ENCODE measurements at places on chromosomes 3 and 15.

DNA sequence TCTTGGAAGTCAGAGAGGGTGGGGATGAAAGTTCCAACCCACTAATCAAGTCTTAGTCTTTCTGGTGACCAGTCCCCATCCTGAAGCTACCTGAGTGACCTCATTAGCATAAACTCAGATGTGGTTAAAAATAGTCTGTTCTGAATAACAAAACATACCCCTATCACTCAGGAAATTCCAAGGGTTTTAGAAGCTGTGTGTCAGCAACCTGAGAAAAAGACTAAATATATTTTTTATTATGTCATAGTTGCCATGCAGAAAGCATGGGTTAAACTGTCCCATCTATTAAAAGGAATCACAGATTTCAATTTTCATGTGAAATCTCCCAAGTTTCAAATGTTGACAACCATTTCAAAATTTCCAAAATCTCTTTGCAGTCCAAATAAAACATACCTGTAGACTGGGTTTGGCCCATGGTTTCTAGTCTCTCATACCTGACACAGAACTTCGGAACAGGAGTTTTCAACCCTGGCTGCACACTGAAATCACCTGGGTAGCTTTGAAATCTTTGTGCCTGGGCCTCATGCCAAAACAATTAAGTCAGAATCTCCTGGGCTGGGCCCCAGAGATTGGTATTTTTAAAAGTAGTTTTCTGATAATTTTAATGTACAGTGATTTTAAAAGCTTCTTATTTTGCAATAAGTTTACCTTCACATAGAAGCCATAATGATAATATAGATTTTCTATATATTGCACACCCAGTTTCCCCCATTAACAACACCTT, 476.3 kb downstream of the RBMS3 start:
- peak; percentile 12 for DNase-seq

DNA sequence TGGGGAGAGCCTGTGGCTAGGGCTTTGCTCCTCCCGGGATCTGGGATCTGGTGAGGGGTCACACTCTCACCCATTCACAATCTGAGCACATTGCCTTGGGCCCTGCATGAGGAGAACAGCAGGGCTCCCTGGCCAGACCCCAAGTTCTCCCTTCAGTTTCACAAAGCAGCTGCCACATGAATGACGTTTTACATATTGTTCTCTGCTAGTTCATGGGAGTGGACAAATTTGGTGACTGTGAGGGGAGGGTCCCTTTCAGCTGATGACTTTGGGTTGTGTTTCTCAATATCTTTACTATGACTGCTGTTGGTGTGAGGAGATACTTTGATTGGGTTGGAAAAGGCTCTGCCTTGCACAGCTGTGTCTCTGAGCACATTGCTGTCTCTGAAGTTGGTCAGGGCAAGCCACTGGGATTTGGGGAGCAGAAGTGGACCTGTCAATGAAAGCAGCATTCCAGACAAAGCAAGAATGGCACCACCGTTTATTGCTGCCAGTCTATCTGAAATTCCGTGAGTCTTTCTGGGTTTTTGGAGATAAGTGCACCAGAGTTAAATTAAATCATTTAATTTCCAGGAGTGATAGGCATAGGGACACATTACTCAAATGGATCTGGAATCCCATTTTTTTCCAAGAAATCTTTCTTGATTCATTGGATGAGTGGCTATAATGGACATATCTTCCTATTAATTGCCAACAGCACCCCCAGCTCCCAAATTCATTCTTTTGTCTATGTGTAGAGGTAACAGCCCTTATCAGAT, 10.3 kb downstream of the TIMP4 start:
- DNase-seq, result no peak

DNA sequence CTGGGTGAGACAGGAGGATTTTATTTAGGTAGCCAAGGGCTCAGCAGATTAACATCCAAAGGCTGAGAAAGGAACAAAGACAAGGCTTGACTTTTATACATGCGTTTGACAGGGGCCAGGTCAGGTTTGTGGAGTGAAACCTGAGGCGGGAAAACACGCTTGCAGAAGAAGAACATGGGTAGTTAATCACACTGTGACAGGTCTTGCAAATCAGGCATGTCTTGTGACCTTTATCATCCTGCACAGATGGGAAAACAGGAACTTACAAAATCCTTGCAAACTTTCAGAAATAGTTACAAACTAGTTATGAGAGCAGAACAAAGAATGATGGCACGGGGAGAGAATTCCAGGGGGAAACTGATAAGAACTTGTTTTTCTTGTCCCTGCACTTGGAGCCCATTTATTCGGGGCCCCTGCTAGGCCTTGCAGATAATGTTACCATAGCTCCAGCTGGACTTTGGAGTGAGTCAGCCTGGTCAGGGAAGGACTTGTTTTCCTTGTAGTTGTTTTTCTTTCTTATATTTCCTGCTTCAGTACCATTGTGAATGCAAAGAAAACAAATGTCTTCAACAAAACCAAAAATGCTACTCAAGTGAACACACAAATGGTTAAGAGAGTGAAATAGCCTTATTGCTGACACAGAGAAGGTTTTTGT, 965.9 kb upstream of the ROBO1 start:
- DNase-seq, result no peak

DNA sequence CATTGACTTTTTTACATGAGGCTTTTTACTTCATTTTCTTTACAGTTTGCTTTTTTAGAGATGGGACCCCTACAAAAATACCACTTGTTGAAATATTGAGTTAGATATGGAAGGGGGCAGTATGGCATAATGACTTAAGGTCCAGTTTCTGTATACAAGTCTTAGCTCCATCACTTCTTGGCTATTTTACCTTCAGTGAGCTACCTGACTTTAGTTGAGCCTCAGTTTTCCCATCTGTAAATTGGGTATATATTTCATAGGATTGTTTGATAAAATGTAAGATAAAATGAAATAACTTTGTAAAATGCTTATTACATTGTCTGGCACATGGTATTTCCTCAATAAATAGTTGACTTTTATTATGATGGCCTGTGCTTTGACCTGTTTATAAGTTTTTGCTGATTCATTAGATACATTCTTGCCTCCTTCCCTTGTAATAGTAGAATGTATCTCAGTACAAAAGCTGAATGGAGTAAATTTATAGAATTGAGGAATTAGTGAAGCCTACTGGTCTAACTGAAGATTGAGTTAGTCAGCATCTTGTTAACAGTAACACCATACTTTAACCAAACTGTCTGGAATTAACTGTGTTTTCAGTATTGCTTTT, 27.6 kb downstream of the TBC1D23 start:
- no peak for DNase-seq

GRCh38 chr15:29674661-29675533, 147.4 kb downstream of the TJP1 start:
- peak; percentile 29 for DNase-seq

DNA sequence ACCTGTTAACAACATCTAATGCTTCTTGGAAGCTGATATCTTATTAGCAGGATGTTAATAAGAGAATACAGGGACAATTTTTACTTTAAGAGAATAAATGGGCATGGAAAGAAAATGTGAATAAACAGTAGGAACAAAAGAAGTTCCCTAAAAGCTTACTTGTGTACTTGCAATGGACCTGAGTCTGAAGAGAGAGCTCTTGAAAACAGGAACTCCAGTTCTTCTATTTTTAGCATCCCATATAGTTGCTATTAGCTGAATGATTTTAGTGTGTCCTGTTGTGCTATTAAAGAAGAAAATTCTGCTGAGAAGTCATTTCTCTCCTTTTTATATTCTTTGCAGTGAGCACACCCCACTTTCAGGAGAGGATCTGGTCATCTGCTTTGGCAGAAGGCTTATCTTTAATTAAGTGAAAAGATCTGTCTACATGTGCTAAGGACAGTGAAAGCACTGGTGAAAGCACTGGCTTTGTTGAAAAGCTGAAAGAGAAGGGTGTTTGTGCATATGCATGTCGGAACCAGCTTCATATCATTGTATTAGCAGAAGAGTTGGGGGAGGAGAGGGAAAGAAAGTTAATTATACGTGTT, 1.4 kb upstream of the ST3GAL6 start:
- no peak for DNase-seq

GRCh38 chr3:172140499-172141391, 101.4 kb downstream of the FNDC3B start:
- peak; percentile 83 for DNase-seq

GRCh38 chr15:67836477-67836876, 3.4 kb downstream of the RNU6-1 start:
- DNase-seq, result peak; percentile 8

DNA sequence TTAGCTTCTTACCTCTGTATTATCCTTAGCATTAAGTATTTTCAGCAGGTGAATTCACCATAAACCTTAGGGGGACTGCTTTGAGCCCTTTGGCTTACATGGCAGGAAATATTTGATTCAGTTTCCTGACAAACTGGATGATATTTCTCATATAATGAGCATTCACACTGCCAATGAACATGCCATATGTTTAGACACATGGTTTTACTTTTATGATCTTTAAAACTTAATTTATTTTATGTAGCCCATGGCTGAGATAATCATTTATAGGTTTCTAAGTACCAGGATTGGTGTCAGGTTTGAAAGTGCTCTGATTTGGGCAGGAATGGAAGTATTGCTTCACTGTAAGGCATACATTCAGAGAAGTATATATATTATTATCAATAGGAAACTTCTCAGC, 319.1 kb downstream of the ZPLD1 start:
- DNase-seq, result no peak

DNA sequence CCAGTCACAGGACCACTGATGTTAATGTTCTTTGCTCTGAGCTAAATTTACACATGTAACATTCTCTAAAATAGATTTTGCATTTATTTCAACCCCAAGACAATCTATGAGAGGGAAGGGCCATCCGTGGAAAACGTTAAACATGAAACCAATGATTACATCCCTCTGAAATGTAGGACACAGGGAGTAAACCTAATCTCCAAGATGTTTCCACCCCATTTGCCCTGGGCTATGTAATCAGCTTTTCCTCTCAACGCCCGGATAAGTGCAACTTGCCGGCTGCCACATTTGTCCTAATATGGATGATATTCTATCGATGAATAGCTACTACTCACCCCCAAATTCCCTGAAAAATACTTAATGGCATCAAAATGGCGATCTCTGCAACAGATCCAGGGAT, 6.4 kb upstream of the FMN1 start:
- no peak for DNase-seq

- DNase-seq, result no peak
These were observed 361.6 kb downstream of the LSAMP start for GRCh38 chr3:116083683-116084082.

DNA sequence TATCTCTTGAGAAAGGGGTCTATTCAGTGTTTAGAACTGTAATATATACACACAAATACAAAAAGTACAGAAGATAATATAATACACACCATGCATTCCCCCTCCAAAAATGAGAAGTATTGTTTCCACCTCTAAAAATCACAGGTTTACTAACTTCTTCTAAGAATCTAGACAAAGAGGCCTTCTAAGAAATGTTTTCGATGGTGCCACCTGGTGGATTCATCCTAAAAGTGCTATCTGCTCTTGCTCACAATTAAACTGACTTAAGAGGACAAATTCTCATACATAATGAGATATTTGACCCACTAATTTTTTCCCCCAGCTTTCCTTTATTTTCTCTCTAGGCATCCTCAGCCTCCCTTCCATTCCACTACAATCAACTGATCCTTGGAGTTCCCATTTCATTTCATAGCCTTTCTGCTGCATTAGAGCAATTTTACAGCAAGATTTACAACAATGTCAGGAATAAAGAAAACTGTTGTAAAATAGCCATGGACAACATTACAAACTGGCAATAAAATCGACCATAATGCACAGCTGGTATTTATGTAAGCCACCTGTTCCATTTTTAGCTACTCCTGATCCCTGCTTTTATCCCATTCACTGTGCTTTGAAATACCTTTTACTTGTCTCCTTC, 124.6 kb downstream of the ARRDC4 start:
- peak; percentile 70 for DNase-seq

DNA sequence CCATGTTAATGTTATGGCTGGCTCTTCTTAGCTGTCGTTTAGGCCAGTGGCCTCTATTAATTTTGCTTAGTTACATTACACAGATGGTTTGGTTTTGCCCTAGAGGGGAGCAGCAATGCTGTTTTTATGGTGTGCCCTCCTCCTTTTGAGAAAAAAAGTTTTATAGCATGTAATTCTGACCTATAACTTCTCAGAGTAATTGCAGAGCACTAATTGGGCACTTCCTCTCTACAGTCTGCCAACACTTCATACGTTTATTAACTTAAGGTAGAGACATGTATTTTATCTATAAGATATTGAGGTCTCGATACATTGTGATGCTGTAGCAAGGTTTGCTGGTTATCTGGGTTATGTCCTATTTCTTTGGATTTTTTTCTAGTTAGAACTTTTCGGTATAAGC, 12.2 kb downstream of the SLC25A26 start:
- DNase-seq, result no peak

- peak; percentile 75 for DNase-seq
These were observed 680 bp downstream of the GOLIM4 start for GRCh38 chr3:168094877-168095610.

DNA sequence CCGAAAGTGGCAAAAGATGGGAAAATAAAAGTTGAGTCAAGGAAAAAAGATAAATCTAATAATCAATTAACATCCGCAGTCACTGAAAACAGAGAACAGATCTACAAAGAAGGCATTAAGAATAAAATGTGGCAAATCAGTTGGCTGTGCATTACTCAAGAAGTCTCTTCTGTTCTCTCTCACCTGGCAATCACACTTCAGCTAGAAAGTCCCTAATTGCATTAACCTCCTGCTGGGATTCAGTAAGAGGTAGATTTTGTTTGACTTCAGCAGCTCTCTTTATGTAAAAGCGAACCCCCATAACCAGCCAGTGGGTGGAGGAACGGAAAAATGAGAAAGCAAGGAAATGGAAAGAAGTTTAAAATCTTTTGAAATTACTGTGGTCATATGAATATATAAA, 94.7 kb upstream of the PLXND1 start:
- DNase-seq, result no peak

- DNase-seq, result no peak
These were observed 24.7 kb upstream of the ZNF639 start for GRCh38 chr3:179297971-179298725.

DNA sequence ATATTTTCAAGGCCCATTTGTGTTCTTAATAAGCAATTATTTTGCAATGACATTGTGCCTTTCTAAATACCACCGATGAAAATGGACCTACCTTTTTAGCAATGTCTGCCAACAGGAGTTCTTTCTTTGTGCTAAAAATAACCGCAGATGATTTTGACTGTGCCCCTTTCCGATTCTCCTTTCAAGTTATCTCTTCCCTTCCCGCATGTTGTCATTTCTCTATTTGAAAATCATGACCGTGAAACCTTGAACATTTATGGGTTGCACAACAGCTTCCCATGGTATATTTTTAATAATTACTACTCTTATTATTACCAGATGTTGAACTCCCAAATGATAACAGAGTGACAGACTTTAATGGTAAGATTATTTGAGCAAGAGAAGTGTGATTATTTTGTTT, 10.3 kb upstream of the ETFA start:
- DNase-seq, result no peak

Data from HFFc6 (cell line).